A549 (cell line): ENCODE measurements at places on chromosomes 1 and 21. TPM values are rescaled to one million over a fixed set of nuclear protein-coding genes. Genes with fewer than 3 reads are reported as not detected.

FAM163A gene
- polyA plus RNA-seq, result not detected in 3 replicates

PTPRC gene
- polyA plus RNA-seq, result not detected in 3 replicates

B3GALT2 gene
- not detected in 3 replicates for polyA plus RNA-seq

TEDDM1 gene
- not detected in 3 replicates for polyA plus RNA-seq

SYT11 gene
- polyA plus RNA-seq, result 1.9 to 3.0 TPM (median 2.8 TPM) in 3 replicates

CYP4B1 gene
- polyA plus RNA-seq, result not detected in 3 replicates

TMIGD3 gene
- not detected in 3 replicates for polyA plus RNA-seq

DNA sequence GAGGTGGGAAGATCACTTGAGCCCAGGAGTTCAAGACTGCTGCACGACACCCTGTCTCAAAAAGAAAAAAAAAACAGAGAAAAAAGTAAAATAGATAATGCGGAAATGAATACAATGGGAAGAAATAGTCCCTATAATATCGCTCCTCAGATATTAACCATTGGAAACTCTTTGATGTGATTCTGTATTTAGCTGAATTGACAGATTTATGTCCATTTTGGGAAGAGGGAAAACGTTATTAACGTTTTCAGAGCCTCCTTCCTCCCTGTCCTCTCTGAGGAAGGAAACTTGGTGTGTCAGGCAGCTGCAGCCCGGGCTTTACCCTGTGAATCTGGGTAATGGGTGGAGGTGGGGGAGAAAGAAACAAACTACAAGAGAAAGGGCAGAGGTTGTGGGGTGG, 61.6 kb upstream of the ECE1 start:
- no peak for DNase-seq

DNA sequence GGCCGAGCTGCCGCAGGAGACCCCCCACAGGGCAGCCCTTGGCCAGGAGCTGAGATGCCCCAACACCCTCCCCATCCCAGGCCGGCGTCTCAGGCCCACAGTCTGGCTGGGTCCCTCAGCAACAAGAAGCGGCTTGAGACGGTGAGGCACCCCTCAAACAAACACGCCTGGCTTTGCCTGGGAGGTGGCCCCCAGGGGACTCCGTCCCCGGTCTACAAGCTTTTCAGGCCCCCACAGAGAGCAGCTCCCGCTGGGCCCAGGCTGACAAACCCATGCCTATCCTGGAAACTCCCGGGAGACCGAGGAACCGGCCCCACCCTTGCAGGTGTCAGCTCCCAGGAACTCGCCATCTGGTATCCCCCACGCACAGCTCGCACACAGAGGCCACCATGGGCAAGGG, 67.0 kb downstream of the ARHGEF16 start:
- no peak for DNase-seq

GRCh38 chr1:226526801-226527595, 21.6 kb upstream of the STUM start:
- peak; percentile 27 for DNase-seq

DNA sequence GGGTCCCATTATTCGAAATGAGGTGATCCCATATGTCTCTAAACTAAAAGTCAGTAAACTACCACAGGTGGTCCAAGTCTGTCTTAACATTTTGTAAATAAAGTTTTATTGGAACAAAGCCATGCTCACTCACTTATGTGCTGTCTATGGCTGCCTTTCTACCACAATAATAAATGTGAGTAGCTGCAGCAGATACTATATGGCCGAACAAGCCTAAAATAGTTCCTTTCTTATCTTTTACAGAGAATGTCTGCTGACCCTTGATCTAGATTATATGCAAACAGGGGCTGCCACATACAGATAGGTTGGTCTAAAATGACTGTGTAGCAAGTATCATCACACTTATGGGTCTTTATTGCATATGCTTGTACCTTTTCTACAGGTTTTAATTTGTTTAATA, 140.0 kb downstream of the VAV3 start:
- no peak for DNase-seq

DNA sequence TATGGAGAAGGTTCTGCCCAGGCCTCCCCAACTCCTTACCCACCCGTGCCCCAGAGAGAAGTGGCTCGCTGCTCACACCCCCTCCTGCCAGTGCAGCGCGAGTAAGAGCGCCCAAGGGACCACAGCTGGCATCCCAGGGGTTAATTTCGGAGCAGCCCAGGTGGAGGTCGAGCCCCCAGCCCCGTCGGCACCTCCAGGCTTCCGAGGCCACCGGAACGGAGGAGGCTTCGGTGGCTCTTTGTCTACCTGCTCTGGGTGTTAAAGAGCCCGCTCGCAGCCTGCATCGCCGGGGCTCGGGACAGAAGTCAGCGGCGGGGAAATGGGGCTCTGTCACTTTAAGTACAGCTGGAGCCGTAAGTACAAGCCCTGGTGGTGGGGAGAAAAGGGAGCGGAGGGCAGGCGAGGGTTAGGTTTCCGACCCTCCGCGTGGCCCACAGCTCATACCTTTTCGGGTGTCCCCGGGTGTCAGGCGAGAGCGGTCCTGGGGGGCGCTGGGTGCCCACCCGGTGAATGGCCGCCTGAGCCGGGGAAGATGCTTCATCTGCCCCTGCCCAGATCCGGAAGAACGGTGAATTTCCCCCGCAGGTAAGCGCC, 89.4 kb upstream of the IPO9 start:
- DNase-seq, result no peak

GRCh38 chr1:224432146-224432545, 2.5 kb downstream of the WDR26 start:
- no peak for DNase-seq

DNA sequence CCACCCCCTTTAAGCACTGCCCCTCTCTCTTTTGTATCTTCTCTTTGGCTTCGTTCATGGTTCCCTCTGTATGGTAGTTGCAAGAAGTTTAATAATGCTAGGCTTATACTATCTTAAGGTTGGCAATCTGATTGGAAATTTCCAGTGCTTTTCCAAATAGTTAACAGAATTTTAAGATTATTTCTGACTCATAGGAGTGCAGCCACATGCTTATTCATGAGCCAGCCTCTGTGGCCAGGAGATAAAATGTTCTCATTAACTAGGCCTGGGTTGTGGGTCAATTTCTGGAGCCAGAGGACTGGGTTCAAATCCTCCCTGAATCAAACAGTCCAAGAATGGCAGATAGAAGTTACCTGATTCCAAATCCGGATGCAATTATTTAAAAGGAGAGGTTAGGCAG, 103.1 kb downstream of the ATP6V1G3 start:
- no peak for DNase-seq

- DNase-seq, result peak; percentile 94
Observed at GRCh38 chr1:153985941-153986761, at the start of gene RAB13. Gene RAB13 (minus strand): TSS chr1:153986339. CDS start chr1:153986236, 103 bp downstream.

DNA sequence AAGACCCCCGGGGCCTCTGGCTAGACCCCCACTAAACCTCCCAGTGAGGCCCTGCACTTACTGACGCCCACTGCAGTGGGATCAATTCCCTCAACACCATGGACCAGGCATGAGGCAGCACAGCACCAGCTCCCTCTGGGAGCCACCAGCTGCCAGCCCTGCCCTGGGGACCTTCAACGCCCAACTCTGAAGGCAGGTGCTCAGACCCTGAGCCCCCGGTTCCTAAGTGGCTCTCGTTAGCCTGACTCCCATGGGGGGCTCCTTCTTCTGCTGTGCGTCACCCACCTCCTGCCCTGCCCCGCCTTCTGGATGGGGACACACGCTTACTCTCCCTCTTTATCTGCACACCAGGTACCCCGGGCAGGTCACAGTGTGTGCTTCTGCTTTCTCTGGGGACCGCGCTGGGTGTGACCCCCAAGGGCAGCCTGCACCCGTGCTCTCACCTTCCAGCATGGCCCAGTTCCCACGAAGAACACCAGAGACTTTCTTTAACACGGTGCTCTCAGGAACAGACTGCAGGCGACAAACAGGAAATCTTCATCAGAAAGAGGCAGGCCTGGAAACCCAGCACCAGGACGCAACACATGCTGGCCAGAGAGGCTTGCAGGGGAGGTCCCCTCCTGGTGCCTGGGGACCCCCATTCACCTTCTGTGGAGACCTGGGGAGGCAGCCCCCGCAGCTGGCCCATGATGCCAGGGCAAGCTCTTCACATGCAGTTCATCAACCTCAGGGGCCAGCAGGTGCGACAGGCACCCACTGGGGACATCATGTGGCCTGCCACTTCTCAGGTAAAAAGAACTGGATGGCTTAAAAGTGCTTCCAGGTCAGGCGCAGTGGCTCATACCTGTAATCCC, 27.3 kb downstream of the WDR4 start:
- no peak for DNase-seq

DNA sequence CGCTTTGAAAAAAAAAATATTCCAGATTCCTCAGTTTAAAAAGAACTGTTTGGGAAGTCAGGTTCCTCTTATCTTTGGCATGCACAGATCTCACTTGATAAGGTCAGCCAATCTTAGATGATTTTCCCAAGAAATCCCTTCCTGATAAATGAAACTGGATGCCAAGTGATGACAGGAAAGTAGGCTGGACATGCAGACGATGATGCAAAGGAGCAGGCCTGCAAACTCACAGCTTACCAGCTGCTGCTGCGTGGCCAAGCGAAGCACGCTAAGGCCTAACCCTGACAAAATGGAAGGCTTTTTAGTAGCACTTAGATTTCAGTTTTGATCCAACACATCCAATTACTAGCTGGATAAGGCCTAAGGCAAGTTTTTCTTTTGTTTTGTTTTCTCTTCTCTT, 10.1 kb downstream of the TADA1 start:
- peak; percentile 9 for DNase-seq

DNA sequence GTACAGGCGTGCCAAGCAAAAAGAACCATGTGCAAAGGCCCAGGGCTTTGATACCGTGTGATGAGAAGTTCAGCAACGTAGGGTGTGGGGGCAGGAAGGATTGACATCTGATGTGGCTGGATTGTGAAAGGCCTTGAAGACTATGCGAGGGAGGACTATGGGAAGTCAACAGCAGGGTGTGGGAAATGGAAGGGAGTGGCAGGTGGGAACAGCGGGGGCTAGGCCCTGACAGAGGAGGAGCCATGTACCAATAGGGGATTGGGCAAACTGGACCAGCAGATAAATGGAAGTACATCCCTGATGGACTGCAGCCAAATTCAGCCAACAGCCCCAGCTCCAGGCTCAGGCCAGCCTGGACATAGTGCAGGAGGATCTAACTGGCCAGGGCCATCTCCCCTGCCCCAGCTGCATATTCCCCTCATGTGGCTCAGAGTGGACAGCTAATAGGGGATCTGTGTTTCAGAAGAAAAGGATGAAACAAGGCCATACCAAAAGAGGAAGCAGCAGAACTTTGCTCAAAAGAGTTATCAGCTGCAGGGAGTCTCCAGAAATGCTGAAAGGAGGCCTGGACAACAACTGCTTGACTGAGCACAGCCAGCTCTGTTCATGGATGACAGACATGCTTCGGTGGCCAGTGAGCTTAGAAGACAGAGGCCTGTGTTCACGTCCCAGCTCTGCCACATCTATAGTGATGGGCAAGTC, 140.2 kb upstream of the SGIP1 start:
- DNase-seq, result no peak

DNA sequence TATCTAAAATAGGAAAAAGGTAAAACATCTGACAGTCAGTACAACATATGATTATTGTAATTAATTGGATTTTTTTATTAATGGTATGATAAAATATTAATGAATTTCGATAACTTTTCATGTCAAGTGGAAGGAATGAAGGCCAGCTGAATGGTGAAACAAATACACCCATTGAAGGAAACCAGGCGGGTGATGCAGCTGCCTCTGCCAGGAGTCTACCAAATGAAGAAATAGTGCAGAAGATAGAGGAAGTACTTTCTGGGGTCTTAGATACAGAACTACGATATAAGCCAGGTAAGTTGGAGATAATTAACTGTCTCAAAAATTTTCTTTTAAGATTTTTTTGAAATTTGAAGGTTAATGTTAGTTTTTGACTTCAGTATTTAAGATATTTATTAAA, 3.2 kb downstream of the SON start:
- DNase-seq, result no peak

GRCh38 chr1:192521734-192522133, 53.8 kb upstream of the RGS1 start:
- no peak for DNase-seq

DNA sequence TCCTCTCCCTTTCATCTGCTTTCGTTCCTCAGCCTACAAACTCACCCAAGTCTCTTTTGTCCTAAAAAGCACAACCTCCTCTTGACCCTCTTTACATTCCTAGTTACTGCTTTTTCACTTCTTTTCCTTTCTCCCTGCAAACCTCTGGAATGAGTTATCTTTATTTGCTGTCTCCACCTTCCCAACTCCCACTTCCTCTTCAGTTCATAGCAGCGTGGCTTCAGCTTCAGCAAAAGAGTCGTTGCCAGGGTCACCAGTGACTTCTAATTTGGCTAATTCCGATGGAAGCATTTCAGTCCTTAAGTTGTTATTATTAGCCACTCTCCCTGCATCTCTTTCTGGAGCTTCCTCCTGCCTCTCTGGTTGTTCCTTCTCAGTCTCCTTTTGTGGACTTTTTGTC, 6.2 kb upstream of the TMEM54 start:
- no peak for DNase-seq

GRCh38 chr1:48530727-48531351, 58.8 kb upstream of the SPATA6 start:
- peak; percentile 47 for DNase-seq

GRCh38 chr1:59011663-59012062, 227.8 kb upstream of the JUN start:
- no peak for DNase-seq

DNA sequence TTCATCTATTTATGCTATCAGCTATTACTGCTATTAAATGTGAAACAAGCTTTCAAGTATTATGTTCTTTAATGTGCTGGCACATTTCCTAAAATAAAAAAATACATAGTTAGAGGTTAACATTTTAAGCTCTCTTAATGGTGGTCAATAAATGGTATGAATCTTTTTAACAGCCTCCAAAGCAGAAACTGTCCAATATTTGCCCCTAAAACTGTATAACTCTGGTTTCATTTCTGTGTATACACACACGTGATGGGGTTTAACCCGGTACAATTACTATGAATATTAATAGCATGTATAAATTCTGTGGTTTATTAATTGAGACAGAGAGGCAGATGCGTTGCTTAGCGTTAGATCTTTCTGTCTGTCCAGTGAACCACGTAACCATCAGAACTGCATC, 2.2 kb downstream of the ESRRG start:
- no peak for DNase-seq

DNA sequence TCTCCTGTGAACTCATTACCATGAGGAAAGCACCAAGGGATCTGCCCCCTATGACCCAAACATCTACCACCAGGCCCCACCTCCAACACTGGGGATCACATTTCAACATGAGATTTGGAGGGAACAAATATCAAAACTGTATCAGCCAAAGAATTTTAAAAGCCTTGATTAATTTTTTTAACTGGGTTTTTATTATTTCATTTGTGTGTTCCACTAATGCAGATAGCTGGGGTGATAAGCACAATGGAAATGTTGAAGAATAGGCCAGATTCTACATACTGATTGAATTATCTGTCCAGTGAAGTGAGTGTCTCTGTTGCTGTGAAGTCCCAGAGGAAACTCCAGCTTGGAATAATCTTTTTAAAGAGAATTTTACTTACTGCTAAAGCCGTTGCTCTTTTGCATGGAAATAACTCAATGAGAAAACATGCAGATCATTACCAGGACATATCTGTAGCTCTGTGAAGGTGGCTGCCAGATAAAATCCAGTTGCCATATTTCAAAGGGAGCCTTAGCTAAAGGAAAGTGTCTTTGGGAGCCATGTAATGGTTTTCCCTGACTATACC, 44.4 kb upstream of the DHCR24 start:
- DNase-seq, result no peak
